ENCODE measurements at places on chromosomes 4 and X.

DNA sequence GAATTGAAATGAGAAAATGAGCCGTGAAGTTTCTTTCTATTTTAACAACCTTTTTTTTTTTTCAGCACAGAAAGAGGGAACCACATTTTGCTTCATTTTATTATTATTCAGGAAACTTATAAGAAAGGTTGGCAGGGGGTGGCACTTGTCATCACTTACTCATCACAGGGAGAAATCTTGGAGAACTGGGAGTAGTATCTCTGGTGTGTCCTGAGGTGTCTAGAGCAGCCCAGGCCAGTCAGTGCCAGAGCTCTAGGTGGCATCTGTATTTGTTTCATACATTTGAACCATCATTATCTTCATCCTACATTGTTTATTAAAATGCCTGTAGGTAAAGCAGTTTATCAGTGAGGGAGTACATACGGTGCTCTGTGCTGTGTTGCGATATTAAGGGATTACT is 43.8 kb upstream of the ARHGAP24 start:
- DNase-seq = no peak

GRCh38 chr4:92090887-92091286 is 212.9 kb upstream of the GRID2 start:
- DNase-seq = no peak

DNA sequence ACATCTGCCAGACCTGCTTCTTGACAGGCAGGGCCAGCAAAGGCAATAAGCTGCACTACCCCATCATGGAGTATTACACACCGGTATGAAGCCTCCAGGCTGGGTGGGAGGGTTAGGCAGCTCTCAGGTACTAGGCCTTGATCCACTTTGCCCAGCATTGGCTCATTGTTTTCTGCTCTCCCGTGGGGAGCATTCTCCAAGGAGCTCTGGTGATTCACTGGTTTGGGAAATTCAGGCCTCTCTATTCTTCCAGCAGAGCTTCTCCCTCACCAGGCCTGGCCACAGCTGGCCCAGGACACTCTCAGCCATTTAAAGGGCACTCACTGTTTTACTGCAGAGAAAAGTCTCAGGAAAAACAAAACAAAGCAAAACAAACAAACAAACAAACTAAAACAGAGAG is 33.0 kb downstream of the DRP2 start:
- no peak for DNase-seq

GRCh38 chrX:130531066-130531465 is 129.3 kb downstream of the RBMX2 start:
- DNase-seq = no peak

DNA sequence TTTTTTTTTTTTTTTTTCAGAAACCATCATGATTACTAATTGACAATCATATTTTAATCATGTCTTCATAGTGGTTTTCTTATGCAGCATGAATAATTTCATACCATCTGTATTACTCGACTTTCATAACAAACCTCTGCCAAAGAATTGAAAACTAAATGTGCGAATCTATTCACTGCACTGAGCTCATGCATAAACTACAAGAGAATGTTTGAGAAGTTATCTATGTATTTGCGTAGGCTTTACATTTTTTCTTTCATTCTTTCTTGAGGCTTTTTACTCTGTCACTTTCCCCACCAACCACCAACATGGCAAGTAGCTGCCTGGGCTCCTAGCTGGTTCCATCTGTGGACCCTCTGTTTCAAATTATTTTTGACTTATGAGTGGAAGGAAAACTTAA is 1761.0 kb downstream of the STIM2 start:
- no peak for DNase-seq

DNA sequence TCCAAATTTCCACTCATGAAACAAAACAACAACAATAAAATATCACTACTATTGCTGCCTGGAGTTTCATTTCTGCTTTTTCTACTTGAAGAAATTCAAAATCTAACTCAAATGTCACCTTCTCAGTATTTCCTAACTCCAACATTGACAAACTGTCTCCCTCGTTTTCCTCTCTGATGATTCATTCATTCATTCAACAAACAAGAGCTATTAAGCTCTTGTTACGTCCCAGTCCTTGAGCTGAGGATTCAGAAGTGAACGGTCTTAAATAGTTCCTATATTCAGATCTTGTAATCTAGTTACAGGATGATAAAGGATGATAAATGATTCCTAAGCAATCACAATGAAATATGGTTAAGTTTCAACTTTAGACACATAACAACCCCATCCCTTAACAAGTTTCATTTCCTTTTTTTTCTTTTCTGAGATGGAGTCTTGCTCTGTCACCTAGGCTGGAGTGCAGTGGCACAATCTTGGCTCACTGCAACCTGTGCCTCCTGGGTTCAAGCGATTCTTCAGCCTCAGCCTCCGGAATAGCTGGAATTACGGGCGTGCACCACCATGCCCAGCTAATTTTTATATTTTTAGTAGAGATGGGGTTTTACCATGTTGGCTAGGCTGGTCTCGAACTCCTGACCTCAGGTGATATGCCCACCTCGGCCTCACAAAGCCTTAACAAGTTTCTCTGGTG is 1.7 kb downstream of the SLC9B2 start:
- DNase-seq = no peak

GRCh38 chr4:6273661-6273990 is 4.0 kb downstream of the WFS1 start:
- no peak for DNase-seq

DNA sequence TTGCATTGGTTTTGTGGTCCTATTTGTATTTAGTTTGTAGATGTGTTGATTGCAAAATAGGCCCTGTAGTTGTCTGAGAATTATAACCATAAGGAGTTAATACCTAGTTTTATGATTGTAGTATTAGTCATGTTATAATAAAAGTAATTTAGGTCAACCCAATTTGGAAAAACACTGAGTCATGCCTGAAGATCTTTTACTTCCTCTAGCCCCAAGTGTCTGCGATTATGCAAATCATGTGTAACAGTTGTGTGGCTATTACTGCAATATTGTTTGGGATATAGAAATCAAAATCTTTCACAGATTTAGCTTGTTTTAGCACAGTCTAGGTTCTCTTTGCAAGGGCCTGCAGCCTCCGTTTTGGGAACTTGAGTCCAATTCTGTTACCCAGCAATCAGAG is 12.6 kb downstream of the SRD5A3 start:
- DNase-seq = no peak

DNA sequence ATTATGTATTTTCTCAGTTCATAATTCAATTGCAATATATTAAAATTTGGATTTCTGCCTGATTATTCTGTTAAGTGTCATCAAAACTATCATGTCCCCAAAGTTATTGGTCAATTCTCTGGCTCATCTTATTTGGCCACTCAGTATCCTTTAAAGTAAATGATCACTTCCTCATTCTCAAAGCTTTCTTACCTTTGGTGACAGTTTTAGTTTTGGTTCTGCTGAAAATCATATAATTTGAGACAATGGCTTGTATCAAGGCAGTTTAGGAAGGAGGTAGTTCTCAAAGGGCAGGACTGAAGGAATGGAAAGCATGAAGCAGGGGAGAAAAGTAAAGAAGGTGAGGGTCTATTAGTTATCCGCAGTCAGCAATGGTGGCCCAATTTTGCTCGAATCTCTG is 1832.1 kb downstream of the ARAP2 start:
- DNase-seq = no peak

- no peak for DNase-seq
Measured at GRCh38 chrX:38500141-38500540, 61.2 kb upstream of the TSPAN7 start.

GRCh38 chr4:8391071-8391470 is 49.5 kb downstream of the ACOX3 start:
- no peak for DNase-seq

GRCh38 chr4:48343551-48343950 is 2.2 kb downstream of the SLAIN2 start:
- no peak for DNase-seq

GRCh38 chrX:9394212-9394611 is 70.6 kb upstream of the TBL1X start:
- DNase-seq = no peak

- DNase-seq = no peak
Measured at GRCh38 chrX:100376576-100376975, 33.5 kb downstream of the PCDH19 start.

- DNase-seq = no peak
Measured at GRCh38 chr4:64465263-64465662, 56.0 kb upstream of the TECRL start.

DNA sequence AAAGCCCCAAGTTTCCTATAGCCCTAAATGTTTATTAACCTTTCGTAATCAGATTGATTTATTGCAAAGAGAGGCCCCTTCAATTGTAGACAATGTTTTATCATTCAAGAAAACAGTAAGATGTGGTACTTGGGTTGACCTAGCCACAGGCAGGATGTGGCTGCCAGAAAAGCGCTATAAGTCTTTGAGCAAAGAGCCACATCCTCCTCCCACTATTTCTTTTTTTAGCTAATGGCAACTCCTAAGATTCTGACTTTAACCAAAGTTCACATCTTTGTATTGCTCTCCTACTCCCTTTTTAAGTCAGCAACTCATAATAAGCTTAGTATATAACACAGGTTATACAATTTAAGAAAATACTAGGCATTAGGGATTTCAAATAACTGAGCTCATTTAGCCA is 70.7 kb upstream of the PPP3CA start:
- no peak for DNase-seq

- DNase-seq = no peak
Measured at GRCh38 chr4:23779839-23780238, 110.0 kb downstream of the PPARGC1A start.

DNA sequence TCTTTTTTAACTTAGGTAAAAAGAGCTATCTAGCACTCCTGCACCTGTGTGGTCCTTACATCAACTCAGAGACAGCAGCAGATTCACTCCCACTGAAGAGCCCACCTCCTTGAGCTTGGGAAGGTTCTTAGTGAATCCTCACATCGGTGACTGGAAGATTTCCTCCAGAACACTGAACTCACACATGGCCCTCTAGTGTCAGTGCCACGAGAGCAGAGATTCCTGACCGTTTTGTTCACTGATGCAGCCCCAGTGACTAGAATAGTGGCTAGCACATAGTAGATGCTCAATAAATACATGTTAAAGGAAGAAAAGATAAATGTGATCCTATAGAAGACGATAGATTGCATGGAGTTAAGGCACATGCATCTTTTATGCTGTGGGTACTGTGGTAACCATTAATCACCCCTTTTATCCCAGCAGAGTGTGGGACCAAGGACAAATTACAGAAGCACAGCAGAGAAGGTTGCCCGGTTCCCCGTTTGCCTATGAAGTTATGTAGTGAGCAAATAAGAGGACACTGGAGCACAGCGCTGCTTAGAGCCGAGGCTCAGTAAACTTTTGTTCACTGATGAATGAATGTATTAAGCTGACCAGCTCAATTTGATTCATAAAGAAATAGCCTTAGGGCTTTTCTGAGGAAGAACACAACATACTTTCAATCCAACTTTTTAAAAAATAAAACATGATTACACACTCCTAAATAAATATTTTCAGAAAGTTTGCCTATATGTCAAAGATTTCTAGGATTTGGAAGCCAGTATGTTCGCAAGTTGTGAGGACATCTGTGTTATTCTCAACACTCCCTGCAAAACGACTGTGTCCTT is 8.7 kb downstream of the GASK1B start:
- no peak for DNase-seq

All from memory B cell (primary cell).